IMR-90 (cell line): ENCODE measurements at places on chromosomes 6 and 20. TPM values are rescaled to one million over a fixed set of nuclear protein-coding genes. Genes with fewer than 3 reads are reported as not detected.

GRCh38 chr6:106974336-106974998 lies at the start of gene CD24:
CD24 (minus strand) TSS chr6:106974729; CDS start chr6:106974646, 83 bp downstream.
- no peak for DNase-seq

DNA sequence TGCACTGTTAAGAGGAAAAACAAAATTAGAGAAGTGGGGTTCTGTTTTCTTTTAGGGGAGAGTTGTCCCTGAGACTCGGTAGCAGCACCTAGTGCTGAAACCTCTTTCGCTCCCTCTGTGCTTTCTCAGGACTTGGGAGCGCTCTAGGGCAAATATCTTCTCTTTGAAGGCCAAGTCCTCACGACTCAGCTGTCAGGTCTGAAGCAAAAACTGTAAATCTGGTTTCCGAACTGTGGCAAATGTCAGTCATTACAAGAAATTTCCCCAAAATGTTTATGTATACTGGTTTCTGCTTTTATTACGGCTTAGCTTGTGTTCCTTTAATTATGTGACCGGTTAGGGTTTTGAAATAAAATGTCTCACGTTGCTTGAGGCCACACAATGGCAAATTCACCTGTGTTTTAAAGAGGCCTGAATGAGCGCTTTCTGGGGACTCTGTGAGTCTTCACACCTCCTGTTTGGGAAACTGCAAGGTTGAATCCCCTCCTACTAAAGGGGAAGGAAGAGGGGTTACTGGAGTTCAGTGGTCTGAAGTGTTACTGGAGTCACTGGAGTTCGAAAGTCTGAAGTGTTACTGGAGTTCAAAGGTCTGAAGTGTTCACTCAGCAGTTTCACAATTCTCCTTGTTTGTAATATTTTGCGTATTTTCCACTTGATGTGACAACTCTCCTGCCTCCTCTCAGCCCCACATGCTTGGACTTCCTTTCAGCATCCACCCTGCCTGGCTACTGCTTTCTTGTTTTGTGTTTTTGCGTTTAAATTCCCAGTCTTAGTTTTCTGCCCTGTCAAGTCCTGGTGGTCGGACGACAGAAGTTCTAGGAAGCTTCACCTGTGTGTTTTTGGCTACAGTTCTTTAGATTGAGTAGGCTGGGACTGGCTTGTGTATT lies 1.6 kb downstream of the SMPDL3A start:
- peak; percentile 30 for DNase-seq

SIRPB2 gene
- total RNA-seq = not detected in 2 replicates

GRCh38 chr6:143097224-143097795 lies 36.6 kb downstream of the AIG1 start:
- DNase-seq = peak; percentile 37

DNA sequence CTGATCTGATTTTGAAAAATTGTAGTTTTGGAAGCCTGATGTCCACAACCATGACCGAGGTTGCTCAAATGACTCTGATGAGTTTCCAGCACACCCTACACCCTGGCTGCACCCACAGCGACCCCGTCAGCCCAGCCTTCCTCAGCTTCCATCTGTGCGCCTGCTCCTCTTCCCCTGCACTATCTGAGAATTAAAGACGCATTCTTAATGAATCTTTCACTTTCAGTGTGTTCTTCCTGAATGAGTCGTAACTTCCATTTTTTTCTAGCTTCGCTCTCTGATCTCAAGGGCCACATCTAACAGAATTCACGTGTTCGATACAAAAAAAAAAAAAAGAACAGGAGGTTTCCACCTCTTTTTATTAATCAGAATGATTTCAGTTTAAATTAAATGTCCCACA lies 21.3 kb upstream of the RREB1 start:
- DNase-seq = peak; percentile 28

- DNase-seq = no peak
These were observed 33.0 kb downstream of the OVOL2 start for GRCh38 chr20:18024606-18025127.

DNA sequence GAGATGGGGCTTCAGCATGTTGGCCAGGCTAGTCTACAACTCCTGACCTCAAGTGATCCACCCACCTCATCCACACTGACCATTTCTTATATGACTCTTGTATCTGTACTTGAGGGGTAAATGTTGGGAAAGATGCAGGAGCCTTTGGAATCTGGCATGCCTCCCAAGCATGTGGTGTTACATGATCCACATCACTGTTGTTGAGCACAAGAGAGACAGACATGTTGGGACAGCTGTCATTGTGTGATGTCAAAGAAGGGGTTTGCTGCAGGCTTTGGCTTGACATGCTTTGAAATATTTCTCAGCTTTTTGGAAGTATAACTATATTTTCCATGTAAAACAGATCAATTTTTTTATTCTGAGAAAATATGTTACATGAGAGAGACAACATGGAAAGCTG lies 139.9 kb downstream of the MOXD1 start:
- DNase-seq = peak; percentile 12

- DNase-seq = peak; percentile 20
These were observed 344.3 kb downstream of the SAMD5 start for GRCh38 chr6:147852772-147853171.

GRCh38 chr6:73144516-73144915 lies 80.8 kb downstream of the KHDC1L start:
- peak; percentile 13 for DNase-seq

MAFB gene
- total RNA-seq = not detected in 2 replicates

DNA sequence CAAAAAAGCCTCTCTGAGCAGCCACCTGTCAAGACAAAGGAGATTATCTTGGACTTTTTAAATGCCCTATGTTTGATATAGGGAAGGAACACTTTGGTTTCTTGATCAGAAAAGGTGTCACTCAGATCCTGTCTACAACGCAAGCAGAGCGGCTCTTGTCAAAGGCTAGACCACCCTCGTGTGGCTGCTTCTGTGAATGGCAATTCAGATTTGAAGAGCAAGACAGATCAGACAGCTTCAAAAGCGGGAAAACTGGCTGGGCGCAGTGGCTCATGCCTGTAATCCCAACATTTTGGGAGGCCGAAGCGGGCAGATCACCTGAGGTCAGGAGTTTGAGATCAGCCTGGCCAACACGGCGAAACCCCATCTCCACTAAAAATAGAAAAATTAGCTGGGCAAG lies 10.1 kb upstream of the NXT1 start:
- DNase-seq = peak; percentile 69

DNA sequence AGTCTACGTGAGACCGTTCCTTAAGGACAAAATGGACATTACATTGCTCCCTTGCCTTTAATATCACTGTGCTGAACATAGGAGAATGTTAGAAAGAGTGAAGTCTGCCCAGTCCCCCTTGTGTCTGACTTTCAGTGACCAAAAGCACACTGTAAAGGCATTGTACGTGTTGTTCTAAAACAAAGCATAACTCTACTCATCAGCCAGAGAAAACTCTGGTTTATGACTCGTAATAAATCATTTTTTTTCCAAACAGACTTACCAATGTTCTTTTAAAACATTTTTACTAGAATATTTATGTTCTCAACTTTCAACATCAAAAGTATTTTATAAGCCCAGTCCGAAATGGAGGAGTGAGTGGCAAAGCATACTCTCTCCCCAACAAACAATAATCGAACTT lies 262.5 kb downstream of the GJA1 start:
- peak; percentile 13 for DNase-seq

DNA sequence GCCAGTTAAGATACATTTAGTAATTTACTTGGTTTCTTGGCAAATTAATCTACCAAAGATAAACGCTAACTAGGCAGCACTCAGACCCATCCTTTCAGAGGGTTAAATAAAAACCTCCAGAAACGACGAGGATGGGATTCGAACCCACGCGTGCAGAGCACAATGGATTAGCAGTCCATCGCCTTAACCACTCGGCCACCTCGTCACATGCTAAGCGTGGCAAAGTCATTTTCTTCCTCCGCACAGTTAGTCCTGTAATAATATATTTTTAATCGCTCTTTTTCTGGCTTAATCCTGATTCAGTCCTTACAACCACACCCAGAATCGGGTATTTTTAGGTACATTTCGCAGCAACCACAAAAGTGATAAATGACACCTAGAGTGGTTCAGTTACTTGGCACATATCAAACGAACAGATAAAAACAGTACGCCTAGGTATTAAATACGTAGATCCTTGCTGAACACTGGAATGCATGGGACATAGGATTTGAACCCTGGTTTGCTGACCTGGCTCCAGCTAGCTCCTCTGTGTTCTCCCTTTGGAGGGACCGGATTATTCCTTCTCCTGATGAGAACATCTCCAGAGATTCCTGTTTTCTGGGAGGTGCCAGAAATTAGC lies 71.6 kb downstream of the GPX5 start:
- DNase-seq = peak; percentile 68

DNA sequence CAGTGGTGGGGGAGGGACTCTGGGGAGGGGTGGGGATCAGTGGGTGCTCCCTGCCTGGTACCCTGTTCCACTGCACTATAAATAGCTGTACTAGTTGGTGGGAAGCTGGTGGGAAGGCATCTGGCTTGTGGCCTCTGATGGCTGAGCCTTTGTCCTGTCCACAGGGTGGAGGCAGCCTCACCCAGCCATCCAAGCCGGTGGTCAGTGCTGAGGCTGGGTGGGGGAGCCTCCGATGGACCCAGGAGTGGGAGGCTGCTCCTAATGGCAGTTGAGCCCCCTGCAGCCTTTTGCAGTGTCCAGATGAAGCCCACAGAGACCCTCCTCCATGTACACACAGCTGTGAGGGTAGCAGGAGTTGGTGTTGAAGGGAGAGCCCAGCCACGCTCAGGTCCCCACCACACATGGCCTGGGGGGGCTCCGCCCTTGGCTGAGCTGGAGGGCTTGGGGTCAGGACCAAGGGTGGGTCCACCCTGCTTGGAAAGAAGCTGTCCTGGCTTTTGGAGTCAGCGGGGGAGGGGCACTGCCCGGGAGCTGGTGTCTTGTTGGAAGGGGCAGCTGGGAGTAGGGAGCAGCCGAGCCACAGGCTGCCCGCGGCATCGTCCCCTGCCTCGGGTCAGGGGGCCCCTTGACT lies 2.5 kb downstream of the PPDPF start:
- DNase-seq = no peak

DNA sequence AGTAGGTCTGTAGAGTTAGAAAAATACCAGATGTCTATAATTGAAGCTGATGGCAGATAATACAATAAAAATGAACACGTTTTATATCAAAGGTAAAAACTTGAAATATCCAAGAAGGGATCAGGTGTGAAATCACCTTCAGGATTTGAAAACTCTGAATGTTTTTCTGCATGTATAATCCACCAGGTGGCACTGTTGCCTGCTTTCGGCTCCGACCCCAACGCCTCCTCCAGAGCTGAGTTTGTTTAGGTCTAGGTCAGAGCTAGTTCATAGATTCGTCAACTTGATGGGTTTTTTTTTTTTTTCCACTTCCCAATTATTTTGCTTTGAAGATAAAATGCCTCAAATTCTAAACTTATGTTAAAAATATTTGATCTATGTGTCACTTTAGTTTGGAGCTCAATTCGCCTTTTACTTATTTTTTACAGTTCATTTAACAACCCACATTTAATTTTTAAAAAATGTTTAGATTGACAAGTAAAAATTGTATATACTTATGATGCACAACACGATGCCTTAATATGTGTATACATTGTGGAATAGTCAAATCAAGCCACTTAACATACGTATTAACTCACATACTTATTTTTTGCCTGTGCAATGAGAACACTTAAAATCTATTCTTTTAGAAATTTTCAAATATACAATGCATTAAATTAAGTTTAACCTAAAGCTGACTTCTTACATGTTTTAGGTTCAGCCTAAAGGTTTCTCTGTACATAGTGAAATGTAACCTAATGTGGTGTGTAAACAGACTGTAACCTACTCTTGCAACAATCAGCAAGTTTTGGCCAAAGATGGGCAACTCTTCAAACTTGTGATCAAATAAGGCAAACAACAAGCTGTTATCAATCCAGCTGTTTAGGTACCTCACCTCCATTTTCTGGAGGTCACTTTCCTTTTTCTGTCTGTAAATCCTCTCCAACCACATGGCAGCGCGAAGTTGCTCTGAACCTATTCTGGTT lies 39.4 kb upstream of the ENPP4 start:
- peak; percentile 34 for DNase-seq

- DNase-seq = no peak
These were observed 18.0 kb downstream of the PRPH2 start for GRCh38 chr6:42704251-42704936.

DNA sequence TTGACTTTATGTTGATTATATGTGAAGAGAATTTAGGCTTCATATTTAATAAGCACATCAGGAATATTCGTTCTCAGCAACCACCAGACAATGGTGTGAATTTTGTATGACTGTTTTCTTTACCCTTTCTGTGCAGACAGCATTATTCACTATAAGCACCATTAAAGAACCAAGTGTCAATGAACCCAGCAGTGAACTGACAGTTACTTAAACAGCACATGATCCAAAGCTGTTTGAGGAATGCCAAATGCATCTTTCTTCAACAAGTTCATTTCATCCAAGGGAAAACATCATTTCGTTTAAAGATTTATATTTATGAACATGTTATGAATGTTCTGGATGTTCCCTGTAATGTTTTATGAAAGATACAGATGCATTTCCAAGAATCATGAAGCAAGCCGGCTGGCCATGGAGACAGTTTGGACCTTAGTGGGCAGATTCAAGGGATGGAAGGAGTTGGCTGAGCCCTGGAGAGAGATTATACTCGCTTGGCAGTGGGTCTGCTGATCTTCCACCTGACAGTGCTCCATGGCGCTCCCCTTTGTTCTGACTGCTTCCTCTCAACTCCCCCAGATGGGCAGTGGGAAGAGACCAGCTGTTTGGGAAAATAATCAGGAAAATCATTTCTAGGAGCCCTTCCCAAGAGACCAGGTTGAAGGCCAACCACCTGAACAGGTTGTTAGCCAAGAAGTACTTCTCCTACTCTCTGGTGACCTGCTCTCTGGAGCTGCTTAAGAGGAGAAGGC lies 326.0 kb upstream of the RSPO3 start:
- no peak for DNase-seq

PPARD gene
- 10.0 and 10.4 TPM in 2 replicates for total RNA-seq

DNA sequence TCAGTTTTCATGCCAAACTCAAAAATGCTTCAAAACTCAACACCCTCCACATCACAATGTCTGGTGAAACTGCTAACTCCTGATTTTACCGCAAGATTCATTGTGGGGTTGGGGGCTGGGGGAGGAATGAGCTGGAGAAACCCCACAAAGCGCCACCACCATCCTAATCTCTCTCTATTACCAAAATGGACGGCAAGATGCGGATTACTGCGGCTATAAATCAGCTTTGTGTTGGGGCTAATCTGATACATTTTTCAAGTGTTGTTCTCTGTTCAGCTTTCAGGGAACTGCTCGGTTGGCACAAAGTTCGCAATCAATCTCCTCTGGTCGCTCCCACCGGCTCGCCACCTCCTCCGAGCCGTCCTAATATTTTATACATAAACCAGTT lies 83.7 kb downstream of the TMEM242 start:
- DNase-seq = no peak

LY6G6D gene
- total RNA-seq = not detected in 2 replicates

- peak; percentile 60 for DNase-seq
These were observed 44.4 kb downstream of the DCDC2 start for GRCh38 chr6:24313251-24314141.

GPX5 gene
- not detected in 2 replicates for total RNA-seq

KIF6 gene
- under 0.01 TPM in 1 of 2 replicates, not detected in the other for total RNA-seq
